ENCODE measurements at places on chromosomes 7 and 10. TPM values are rescaled to one million over a fixed set of nuclear protein-coding genes. Genes with fewer than 3 reads are reported as not detected.

CALML3 gene
- total RNA-seq = not detected

CAV2 gene
- total RNA-seq = 42.5 TPM

NACAD gene
- total RNA-seq = 7.4 TPM

EPHB4 gene
- 57.0 TPM for total RNA-seq

CPSF4 gene
- total RNA-seq = 35.4 TPM

PARD3 gene
- 38.9 TPM for total RNA-seq

HOXA7 gene
- total RNA-seq = 1.8 TPM

SFTPA2 gene
- not detected for total RNA-seq

TNS3 gene
- 78.2 TPM for total RNA-seq

VPS50 gene
- 33.5 TPM for total RNA-seq

GFRA1 gene
- 0.46 TPM for total RNA-seq

CXCL12 gene
- 5.6 TPM for total RNA-seq

TAC1 gene
- total RNA-seq = not detected

Measured in smooth muscle cell of the umbilical artery (primary cell).